SW 1271 (cell line): ENCODE measurements at places on chromosomes 3 and 15.

DNA sequence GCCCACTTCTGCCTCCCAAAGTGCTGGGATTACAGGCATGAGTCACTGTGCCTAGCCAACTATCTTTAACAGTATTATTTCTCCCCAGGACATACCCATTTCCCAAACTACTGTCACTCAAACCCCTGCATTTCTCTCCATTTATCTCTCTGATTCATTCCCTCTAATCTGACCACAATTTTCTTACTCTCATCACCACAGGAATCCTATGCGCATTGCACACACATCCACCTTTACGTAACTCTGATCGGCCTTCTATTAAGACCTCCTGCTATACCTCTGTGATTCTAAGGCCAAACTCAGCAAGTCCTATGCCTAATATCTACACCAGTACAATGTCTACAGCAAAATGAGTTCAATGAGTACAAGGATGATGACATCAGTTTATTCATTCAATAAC is 235.0 kb downstream of the ULK4 start:
- DNase-seq = no peak

DNA sequence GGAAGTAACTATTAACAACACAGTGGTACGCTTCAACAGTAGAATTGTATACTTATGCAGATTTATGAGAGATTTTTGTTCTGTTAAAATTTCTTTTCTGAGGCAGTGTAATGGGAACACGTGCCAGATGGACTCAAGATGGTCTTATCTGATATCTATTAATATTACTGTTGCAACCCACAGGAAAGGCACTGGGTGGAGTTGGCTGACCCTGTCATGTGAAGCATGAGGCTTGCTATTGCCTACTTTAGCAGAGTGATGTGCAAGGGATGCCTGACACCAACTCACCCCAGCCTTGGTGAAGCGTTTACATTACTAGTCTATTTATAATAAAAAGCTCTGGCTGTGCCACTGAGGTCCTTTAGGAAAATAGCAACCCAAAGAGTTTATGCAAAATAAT is 19.8 kb upstream of the ARNT2 start:
- no peak for DNase-seq

GRCh38 chr3:54214845-54215244 is 92.5 kb downstream of the CACNA2D3 start:
- DNase-seq = no peak

DNA sequence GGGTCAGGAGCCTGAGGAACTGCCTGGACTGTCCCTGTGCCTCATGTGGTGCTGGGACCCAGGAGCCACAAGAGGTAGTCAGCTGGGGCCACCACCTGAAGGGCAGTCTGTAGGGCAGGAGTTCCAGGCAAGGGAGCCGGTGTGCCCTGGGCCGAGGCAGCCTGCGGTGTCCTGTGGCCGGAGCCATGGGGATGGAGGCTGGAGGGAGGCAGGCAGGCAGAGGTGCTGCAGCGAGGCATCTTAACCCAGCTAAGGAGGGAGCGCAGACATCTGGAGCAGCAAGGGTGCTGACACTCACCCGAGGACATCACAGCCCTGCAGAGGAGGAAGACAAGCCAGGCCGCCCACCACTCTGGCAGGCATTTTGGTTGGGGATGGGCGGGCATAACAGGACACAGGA is 77.8 kb downstream of the DNAJB8 start:
- no peak for DNase-seq

- DNase-seq = no peak
Measured at GRCh38 chr15:76840830-76841460, 64.2 kb downstream of the SCAPER start.

- no peak for DNase-seq
Measured at GRCh38 chr15:31342781-31343626, 16.4 kb downstream of the KLF13 start.

- DNase-seq = no peak
Measured at GRCh38 chr3:2246873-2247648, 148.4 kb downstream of the CNTN4 start.

GRCh38 chr3:48951764-48952163 is 33.1 kb downstream of the ARIH2 start:
- no peak for DNase-seq

DNA sequence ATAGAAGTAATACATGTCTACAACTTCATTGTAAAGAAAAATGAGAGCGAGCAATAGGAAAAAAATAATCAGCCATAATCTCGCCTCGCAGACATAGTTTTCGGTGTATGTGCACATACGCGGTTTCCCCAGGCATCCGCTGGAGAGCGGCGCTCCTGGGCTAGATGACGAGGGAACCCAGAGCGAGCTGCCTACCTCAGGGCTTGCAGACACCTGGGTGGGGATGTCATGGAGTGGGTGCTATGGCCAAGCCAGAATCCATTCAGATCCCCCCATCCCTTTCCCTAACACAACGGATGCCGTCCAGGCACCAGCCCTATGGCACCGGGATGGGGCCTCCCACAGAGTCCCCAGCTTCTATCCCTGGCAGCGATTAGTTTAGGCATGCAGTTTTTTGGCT is 4.5 kb upstream of the CFAP100 start:
- no peak for DNase-seq

DNA sequence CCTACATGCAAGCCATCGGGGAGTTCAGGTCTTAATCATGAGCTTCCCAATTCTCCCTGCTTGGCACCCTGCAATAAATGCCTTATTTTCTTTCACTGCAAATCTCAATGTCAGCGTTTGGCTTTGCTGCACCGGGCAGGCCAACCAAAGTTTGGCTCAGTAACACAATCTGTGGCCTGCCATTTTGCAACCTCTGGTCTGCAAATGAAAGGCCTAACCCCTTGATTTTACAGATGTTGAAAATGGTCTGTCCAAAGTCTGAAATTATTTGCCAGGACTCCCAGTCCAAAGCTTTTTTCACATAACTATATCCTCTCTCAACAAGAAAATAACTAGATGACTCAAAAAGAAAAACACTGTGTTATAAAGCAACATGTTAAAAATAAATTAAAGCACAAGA is 34.0 kb upstream of the LEKR1 start:
- no peak for DNase-seq

- DNase-seq = no peak
Measured at GRCh38 chr3:143203848-143204247, 84.3 kb downstream of the CHST2 start.

GRCh38 chr3:175477651-175478224 is 618.6 kb downstream of the NAALADL2 start:
- no peak for DNase-seq

- DNase-seq = no peak
Measured at GRCh38 chr3:101781166-101781565, 2.2 kb downstream of the NXPE3 start.

DNA sequence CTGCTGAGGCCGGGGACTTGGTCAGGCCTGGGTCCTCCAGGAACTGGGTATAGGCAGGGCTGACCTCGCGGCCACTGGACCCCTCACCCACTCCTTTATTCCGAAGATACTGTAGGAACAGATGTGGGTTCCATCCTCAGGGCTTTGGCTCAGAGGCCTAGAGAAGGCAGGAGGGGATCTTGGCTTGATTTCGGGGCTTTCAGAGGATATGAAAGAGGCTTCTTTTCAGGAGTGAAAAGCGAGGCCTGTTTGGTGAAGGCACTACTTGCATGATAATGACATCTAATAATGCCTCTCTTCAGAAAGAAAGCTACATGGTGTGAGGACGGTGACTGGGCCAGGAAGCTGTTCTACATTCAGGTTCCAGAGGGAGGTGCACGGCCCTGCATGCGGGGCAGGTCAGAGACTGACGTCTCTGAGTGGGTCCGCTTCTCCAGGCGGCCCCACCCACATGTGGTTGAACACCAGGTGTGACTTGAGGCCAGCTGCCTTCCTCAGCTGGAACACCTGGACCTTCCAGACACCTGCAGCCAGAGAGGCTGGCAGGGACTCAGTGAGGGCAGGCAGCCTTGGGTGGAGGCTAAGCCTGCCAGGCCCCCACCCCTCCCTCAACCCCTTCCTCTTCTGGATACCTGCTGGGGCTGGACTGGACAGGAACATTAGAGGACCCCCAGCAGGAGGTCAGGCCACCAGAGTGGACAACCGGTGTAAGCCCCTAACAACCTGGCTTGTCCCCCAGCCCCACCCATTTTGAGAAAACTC is 31.1 kb upstream of the HHATL start:
- DNase-seq = no peak

DNA sequence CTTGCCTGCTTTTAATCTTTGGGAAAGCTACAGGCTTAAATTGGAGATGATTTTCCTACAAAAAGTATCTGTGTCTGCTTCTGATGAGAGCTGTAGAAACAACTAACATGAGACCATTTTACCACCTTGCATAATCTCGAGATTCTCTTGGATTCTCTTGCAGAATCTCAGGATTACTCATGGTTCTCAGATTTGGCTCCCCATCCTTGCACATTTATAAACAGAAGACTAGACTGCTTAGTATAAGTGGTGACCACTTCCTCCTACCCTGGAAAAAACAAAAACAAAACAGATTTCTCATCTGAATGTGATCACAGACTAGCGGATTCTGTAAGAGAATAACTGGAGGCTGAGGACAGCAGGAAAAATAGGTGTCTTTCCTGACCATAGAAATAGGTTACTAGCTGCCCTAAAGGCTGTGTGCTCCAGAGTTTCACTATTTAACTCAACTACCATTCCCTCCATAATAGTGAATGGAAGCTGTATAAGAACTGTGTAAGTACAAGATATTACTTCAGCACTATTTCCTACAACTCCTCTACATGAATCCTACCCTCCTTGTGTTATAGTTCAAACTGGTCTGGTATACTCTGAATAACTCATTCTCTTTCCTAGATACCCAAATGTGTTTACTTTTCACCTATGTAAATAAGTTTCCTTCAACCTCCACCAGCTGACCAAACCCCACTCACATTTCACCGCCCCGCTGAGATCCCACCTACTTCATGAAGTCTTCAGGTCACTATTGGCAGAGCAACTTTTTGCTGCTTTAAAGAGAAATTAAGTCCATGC is 122.2 kb upstream of the C2CD4B start:
- no peak for DNase-seq

GRCh38 chr3:58117561-58118181 is 93.1 kb downstream of the DNASE1L3 start:
- no peak for DNase-seq

DNA sequence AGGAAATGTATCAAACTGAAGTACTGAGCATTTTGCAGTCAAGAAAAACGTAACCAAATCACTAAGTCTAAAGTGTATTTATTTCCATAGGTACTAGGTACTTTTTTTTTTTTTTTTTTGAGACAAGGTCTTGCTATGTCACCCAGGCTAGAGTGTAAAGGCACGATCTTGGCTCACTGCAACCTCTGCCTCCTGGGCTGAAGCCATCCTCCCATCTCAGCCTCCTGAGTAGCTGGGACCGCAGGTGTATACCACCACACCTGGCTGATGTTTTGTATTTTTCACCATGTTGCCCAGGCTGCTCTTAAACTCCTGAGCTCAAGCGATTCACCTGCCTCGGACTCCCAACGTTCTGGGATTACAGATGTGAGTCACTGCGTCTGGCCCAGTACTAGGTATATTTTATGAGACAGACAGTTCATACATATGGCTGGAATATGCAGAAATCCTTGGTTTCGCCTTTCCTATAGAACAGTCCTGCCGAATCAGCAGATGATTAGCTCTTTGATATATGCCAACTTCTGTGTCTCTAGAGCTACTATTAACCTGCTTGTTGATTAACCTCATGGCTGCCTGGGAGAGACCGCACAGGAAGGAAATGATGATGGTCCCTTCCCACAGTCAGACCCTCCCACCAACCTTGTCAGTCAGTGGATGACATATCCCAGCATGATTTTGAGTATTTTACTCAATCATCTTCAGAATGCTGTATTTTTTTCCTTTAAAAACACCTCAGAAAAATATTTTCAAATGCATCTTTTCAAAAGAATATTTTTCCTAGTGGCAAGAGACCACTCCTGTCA is 32.3 kb downstream of the TMOD3 start:
- DNase-seq = no peak

DNA sequence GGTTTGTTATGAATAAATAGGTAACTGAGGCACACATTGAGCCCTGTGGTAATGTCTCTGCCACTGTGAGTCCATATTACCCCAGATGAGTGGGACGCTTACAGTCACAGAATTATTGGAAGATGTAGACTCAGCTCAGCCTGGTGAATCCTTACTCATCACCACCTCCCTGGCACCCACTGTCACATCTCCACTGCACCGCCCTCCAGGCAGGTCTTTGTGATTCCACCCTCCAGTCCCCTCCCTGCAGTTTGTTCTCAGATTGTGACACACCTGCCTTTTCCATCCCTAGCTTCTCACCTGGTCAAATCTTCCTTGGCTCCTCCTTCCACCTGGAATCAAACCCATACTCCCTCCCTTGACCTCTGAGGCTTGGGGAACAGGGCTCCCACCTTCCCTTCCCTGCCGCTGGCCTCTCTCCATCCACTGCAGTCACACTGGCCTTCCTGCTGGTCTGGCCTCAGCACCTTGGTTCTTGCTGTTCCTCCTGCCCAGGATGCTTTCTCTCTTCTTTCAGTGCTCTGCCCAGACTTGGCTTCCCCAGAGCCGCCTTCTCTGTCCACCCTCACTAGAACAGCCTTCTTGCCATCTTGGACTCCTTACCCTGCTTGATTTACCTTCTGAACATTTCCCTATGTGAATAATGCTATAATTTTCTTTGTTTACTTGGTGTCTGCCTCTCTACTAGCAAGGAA is 9.4 kb downstream of the SLC6A20 start:
- DNase-seq = no peak
